ENCODE measurements at places on chromosomes 5 and 9.

GRCh38 chr5:28286566-28286965, 1248.2 kb upstream of the CDH9 start:
- no peak for DNase-seq

- no peak for DNase-seq
These were observed 142.4 kb downstream of the C9orf50 start for GRCh38 chr9:129478461-129478860.

DNA sequence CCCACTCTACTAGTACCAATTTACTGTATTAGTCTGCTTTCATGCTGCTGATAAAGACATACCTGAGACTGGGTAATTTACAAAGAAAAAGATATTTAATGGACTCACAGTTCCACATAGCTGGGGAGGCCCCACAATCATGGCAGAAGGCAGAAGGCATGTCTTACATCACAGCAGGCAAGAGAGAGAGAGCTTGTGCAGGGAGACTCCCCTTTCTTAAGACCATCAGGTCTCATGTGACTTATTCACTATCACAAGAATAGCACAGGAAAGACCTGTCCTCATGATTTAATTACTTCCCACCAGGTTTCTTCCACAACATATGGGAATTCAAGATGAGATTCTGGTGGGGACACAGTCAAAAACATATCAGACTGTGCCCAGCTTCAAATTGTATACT, 11.5 kb downstream of the UGT3A1 start:
- DNase-seq: no peak

- DNase-seq: no peak
These were observed 78.3 kb upstream of the SEMA6A start for GRCh38 chr5:116652903-116653302.

- no peak for DNase-seq
These were observed 62.3 kb downstream of the GTF3C4 start for GRCh38 chr9:132732326-132733259.

- DNase-seq: no peak
These were observed 24.2 kb downstream of the POU5F2 start for GRCh38 chr5:93717162-93717561.

GRCh38 chr9:137390553-137391410, 32.2 kb downstream of the EXD3 start:
- no peak for DNase-seq

DNA sequence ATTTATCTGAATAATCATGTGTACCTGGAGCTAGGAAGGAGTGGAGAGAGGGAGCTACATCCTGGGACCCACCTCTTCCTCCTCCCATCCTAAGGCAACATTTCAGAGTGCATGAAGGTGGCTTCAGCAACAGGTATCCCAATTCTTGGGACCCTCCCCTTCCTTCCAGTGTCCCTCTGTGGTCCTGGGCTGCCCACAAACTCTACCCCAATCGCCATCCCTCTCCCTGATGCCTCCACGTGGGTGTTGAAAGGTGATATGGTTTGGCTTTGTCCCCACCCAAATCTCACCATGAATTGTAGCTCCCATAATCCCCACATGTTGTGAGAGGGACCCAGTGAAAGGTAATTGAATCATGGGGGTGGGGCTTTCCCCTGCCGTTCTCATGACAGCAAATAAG, 121.4 kb downstream of the MED10 start:
- no peak for DNase-seq

- no peak for DNase-seq
These were observed 16.4 kb upstream of the FCN2 start for GRCh38 chr9:134863941-134864820.

DNA sequence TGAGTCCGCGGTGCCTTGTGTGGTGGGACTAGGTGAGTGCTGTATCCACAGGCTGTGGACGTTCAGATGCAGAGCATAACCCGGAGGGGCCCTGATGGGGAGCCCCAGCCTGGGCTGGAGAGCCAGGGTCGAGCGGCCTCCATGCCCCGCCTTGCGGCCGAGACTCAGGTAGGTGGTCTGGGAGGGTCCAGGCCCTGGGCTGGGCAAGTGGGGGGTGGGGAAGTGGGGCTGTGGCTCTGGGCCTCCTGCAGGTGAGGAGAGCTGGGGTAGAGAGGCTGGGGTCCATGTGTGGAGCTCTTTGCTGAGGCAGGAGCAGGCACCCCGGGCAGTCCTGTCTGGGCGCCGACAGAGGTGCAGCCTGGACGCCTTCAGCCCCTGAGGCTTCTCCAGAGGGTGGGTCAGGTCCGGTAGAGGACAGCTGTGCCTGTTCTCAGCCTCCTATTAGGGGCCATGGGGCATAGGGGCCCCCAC, 241.1 kb downstream of the CACNA1B start:
- DNase-seq: no peak

DNA sequence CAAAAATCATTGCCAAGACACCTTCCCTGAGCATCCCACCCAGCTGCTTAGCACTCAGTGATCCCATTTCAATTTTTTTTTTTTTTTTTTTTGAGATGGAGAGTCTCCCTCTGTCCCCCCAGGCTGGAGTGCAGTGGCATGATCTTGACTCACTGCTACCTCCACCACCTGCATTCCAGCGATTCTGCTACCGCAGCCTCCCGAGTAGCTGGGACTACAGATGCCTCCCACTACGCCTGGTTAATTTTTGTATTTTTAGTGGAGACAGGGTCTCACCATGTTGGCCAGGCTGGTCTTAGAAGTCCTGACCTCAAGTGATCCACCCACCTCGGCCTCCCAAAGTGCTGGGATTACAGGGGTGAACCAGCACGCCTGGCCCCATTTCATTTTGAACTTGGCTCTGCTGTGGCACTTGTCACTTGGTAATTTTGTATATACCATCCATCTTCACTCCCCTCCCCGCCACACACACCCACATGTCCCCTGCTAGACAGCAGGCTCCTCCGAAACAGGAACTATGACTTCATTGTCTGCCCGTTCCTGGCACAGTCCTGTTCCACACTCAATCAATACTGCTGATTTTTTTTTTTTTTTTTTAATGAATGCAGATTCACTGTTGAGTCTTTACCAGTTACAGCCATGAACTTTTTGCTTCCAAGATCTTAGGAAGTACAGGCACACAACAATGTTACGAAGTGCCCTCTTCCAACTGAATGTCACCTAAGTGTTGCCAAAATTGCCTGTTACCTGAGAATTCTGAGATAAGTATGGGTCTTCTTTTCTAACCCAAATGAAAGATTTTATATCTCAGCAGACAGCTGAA, 17.3 kb upstream of the ZBTB34 start:
- DNase-seq: peak; percentile 65

- no peak for DNase-seq
These were observed 11.4 kb upstream of the SYNPO start for GRCh38 chr5:150628936-150629485.

DNA sequence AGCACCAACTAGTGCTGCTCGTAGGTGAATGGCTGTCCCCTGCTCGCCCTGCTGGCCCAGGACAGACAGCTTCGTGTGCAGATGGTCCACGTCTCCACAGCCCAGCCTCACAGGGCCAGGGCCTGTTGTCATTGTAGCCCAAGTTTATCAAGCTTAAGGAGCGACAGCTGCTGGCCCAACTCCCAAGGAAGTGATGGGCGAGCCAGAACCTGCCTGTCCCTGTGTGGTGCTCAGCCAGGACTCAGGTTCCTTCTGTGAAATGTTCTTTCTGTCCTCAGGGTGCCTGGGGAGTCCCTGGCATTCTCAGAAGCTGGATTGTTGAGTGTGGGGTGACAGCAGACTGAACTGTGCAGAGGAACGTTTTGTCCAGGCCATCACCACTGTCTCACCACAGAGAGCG, 16.4 kb downstream of the TRIP13 start:
- DNase-seq: no peak

DNA sequence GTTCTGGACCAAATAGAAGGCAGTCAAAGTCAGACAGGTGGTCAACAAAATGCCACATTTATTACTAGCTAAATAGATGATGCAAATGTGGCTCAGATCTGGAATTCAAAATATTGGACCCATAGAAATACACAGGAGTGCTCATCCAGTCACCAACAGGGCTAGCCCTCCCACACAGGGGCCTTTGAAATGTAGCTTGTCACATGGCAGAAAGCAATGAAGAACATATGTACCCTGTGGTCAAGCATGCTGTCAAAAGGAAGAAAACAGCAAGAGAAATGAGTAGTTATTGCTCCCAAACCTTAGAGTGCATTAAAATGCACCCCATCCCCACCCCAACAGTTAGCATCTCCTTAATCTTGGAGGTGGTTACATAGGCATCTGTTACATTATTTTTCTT, 20.9 kb upstream of the CCDC112 start:
- no peak for DNase-seq

DNA sequence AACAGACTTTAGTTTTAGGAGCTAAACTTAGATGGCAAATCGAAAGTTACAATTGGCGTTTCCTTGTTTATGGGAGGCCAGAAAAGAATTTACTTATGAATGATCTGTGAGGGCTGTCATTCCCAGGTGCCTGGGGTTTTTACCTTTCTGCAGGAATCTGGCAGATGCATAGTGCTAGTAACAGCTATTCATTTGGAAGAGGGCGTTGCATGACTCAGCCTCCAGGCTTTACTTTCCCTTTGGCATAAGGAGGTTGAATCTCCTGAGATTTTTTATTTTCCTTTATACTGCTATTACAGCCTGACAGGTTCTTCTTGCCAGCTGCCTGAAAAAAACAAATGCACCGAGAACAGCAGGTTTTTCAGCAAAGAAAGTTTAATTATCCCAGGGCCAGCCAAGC, 30.0 kb downstream of the CARD6 start:
- DNase-seq: no peak

DNA sequence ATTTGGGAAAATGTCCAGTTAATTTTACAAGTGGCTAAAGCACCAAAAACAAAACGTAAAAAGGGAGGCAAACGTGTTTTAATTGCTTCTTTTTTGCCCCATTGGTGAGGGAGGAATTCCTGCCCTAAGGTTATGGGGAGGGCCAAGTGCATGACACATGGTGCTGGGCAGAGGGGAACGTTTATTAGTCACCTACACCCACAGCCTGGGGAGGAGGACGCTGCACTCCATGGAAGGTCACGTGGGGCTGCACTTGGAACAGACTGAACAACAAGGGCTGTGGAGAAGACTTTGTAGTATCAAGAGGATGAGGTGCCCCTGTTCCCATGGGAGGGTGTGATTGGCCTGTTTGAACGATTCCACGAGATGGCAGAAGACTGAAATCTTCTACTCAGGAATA, 13.7 kb upstream of the ADAMTS16 start:
- DNase-seq: no peak

DNA sequence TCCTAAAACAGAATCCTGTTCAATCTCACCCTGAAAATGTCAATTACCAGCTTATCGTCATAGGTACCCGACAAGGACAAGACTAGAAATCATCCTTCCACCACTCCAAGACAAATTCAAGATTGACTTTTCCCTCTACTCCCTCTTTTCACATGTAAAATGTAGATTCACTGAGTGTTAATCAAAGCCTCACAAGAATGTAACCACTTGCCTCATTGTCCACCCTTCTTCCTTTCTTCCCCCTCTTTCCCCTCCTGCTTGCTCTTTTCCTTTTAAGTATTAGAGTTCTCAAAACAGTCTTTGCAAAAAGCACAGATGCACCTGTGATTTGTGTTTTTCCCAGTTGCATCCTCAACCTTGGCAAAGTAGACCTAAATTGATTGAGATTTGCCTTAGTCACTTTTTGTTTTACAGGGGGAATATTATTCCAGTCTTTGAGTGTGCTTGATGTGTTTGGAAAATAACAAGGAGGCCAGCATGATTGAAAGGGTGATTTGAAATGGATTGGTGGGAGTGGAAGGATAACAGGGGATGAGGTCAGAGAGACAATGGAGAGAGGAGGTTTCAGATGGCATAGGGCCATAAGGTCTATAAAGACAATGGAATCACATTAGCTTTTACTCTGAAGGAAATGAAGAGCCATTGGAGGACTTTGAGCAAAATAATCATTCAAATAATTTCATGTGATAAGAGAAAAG, 231.3 kb upstream of the TYRP1 start:
- no peak for DNase-seq

- no peak for DNase-seq
These were observed 818 bp upstream of the FREM1 start for GRCh38 chr9:14911046-14911445.

GRCh38 chr9:89774858-89775370, 170.1 kb downstream of the GADD45G start:
- DNase-seq: no peak

DNA sequence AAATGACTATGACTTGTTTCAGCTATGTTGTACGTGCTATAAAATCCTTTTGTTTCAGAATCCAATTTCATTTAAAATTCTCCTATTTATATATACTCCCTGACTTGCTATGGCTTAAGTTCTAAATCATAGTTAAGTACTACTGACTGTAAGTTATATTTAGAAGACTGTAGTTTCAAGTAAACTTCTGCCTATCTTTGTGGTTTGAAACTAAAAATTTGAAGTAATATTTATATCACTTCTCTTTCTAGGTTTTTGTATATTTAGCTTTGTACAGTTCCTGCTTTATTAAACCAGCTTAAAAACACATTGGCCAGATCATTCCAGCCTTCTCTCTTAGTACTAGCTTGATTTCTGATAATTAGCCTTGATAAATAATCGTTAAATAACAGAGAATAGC, 196.3 kb downstream of the MLLT3 start:
- DNase-seq: peak; percentile 32

DNA sequence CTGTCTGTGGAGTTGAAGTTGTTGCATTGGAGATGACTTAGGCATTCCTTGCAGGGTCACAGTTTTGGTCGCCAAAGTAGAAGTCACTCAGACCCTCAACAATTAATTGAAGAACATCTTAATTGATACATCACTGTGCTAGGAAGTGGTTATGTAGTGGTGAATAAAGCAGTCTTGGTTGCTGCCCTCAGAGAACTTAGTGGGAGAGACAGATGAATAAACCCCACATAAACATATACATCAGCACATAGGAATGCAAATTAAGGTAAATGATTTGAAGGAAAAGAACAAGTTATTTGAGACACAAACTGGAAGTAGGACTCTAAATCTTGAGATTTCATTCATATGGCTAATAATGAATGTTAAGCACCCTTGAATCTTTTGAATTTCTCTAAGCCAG, 25.7 kb downstream of the FAM174A start:
- no peak for DNase-seq

GRCh38 chr5:107425541-107426031, 245.2 kb downstream of the EFNA5 start:
- no peak for DNase-seq

DNA sequence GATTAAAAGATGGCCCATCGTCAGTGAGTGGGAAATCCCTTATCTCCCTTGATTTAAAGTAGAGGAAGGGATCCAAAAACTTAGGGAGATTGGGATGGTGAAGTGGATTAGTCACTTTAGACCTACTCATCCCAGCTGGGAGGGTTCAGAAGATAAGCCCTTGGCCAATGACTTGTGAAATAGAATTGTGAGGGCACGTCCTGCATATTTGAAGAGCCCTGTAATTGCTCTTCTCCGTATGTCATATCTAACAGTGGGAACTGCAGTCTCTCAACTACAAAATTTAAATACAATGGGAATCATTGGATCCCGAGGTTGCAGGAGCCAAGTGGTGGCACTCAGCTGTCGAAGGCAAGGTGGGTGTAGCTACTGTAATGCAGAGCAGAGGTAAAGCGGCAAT, 65.4 kb upstream of the C9orf72 start:
- no peak for DNase-seq

- no peak for DNase-seq
These were observed 5.7 kb downstream of the NOP16 start for GRCh38 chr5:176382721-176383120.
